ENCODE measurements at places on chromosomes 12 and 14. TPM values are rescaled to one million over a fixed set of nuclear protein-coding genes. Genes with fewer than 3 reads are reported as not detected.

The FAM181A gene
- total RNA-seq = not detected

- no peaks in the 10 kb centered on the region for H3K4me1 ChIP-seq
- no peaks in the 10 kb centered on the region for H3K36me3 ChIP-seq
- no peak overlapping the region for H3K4me3 ChIP-seq
- DNase-seq = no peak
- H3K27ac ChIP-seq = no peak overlapping the region
These were observed 313.1 kb downstream of the GALC start for GRCh38 chr14:87679866-87680265.

DNA sequence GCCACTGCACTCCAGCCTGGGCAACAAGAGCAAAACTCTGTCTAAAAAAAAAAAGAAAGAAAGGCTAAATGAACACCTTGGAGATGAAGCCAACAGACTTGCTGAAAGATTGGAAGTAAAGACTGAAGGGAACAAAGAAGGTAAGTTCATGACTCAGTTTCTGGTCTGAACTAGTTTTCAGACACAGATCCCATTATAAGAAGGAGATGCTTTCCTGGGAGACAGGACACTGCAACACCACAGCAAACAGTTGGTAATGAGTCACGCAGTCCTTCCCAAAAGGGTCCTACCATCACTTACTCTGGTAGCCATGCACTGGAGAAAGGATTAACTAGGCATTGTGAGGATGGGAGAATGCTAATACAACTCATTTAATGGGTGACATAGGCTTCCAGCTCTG lies 97.2 kb downstream of the SSPN start:
- no peaks in the 10 kb centered on the region for H3K4me1 ChIP-seq
- H3K36me3 ChIP-seq = no peaks in the 10 kb centered on the region
- H3K27me3 ChIP-seq = no peaks in the 10 kb centered on the region
- DNase-seq = no peak

The TRIM9 gene
- 0.50 TPM for total RNA-seq

The CCDC196 gene
- not detected for total RNA-seq

GRCh38 chr12:38892087-38892786 lies 13.2 kb downstream of the CPNE8 start:
- H3K27me3 ChIP-seq = no peaks in the 10 kb centered on the region
- no peak for DNase-seq
- no peak overlapping the region for H3K4me3 ChIP-seq
- no peaks in the 10 kb centered on the region for H3K4me1 ChIP-seq

DNA sequence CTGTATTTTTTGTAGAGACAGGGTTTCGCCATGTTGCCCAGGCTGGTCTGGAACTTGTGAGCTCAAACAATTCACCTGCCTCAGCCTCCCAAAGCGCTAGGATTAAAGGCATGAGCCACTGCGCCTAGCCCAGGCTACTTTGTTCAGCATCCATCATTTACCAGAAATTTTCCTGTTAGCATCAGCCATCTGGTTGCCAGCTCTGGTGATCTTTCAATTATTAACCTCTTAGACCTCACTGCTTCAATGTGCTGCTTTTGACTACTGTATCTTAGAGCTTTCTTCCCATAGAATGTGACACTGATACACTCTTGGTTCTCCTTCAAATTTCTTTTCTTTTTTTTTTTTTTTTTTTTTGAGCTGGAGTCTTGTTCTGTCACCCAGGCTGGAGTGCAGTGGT lies 5.4 kb upstream of the AMHR2 start:
- H3K27me3 ChIP-seq = no peaks in the 10 kb centered on the region
- H3K4me3 ChIP-seq = no peak overlapping the region
- H3K27ac ChIP-seq = no peak overlapping the region
- no peaks in the 10 kb centered on the region for H3K36me3 ChIP-seq
- no peak for DNase-seq

The ADAM21 gene
- 0.66 TPM for total RNA-seq

DNA sequence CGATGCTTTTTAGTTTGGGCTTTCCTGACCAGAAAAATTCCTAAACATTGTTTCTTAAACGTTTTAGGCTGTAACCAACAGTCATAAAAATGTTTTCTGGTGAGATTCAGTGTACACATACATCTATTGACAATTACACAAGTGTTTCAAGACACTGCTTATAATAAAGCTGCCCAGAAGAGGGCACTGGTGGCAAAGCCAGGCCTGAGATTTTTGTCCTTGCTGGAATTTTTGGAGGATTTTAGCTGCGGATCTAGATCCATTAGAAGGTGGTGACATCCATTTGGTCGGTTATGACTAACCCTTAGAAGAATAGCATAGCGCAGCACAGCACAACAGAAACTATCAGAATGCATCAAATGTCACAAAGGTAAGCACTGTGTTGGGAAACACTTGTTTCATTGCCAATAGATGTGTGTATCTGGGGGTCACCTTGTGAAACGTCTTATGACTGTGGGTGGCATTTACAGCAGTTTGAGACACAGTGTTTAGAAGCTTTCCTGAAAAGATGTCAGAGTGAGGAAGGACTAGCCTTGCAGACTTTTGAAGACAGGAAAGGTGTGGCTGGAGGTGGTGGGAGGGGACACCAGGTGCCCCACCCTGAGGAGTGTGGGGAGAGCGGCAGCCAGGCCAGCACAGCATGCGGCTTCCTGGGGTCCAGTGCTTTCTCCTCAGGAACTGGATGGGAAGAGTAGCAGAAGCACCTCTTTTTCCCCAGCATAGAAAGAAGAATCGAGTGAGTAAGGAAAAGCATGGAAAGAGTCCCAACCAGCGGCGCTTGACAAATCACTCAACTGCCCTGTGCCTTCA lies 54.7 kb upstream of the FKBP4 start:
- DNase-seq = peak; percentile 22
- no peak overlapping the region for H3K27ac ChIP-seq
- H3K27me3 ChIP-seq = peaks cover 15% of the 10 kb centered on the region
- no peak overlapping the region for H3K4me3 ChIP-seq

GRCh38 chr12:64652346-64652745 lies 42.1 kb downstream of the RASSF3 start:
- no peaks in the 10 kb centered on the region for H3K36me3 ChIP-seq
- H3K4me1 ChIP-seq = peaks cover 3% of the 10 kb centered on the region
- no peak overlapping the region for H3K27ac ChIP-seq

DNA sequence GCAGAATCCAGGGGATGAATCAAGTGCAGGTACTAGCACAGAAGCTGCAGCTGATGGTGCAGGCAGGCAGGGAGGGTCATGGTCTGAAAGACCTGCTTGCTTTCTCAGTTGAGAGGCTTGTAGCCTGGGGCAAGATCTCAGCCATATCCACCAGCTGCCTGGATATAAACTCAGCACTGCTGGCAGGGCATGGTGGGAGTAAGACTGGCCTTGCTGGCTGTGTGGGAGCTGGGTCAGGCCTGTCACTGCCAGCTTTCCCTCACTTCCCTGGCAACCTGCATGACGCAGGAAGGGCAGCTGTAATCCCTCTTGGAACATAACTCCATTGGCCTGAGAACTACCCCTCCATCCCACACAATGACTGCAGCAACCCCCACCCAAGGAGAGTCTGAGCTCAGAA lies 230.1 kb downstream of the ANO6 start:
- no peak overlapping the region for H3K4me3 ChIP-seq
- no peaks in the 10 kb centered on the region for H3K36me3 ChIP-seq
- H3K27ac ChIP-seq = no peak overlapping the region
- DNase-seq = no peak

The POTEM gene
- total RNA-seq = not detected

DNA sequence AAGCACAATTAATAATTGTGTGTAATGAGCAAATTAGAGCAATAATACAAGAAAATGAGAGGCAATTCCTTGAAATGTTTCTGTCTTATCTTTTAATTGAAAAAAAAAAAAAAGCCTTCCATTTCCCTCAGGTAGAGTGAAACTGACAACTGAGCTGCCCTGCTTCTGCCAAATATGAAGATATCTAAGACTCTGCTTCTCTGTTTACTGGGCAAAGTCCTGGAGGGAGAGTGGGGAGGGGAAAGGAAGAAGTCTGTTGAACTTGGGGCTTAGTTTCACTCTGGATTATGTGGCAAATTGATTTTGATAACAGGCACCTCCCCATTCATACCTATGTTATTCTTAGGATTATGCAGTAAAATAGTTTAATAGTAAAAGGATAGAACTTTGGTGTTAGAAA lies 364.9 kb downstream of the NRXN3 start:
- no peaks in the 10 kb centered on the region for H3K36me3 ChIP-seq
- H3K4me1 ChIP-seq = no peaks in the 10 kb centered on the region
- H3K4me3 ChIP-seq = no peak overlapping the region
- no peak for DNase-seq
- no peaks in the 10 kb centered on the region for H3K27me3 ChIP-seq
- H3K27ac ChIP-seq = no peak overlapping the region

- no peaks in the 10 kb centered on the region for H3K4me1 ChIP-seq
- H3K27me3 ChIP-seq = no peaks in the 10 kb centered on the region
- H3K36me3 ChIP-seq = no peaks in the 10 kb centered on the region
- H3K4me3 ChIP-seq = no peak overlapping the region
These were observed 55.1 kb downstream of the PPP1R36 start for GRCh38 chr14:64604881-64605280.

GRCh38 chr12:115943630-115944391 lies 333.7 kb downstream of the MED13L start:
- H3K4me3 ChIP-seq = no peak overlapping the region
- H3K4me1 ChIP-seq = no peaks in the 10 kb centered on the region
- no peak for DNase-seq

DNA sequence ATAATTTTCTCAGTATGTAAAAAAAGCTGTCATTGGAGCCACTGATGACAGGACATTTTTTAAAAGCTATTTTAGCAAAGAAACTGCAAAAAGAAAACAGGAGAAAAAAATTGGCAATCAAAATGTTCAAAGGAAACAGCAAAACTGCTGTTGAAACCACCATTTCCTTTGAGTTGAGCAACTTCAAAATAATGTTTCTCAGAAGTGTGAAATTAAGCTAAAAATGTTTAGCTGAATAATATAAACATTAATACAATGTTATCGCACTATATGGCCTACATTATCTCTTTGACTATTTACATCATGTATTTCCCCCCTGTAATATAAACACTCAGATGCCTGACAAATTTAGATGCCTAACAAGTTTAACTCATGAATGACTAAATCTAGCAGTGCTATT lies 23.4 kb upstream of the GLIPR1 start:
- H3K4me3 ChIP-seq = no peak overlapping the region
- no peaks in the 10 kb centered on the region for H3K36me3 ChIP-seq

The MYF5 gene
- total RNA-seq = not detected

DNA sequence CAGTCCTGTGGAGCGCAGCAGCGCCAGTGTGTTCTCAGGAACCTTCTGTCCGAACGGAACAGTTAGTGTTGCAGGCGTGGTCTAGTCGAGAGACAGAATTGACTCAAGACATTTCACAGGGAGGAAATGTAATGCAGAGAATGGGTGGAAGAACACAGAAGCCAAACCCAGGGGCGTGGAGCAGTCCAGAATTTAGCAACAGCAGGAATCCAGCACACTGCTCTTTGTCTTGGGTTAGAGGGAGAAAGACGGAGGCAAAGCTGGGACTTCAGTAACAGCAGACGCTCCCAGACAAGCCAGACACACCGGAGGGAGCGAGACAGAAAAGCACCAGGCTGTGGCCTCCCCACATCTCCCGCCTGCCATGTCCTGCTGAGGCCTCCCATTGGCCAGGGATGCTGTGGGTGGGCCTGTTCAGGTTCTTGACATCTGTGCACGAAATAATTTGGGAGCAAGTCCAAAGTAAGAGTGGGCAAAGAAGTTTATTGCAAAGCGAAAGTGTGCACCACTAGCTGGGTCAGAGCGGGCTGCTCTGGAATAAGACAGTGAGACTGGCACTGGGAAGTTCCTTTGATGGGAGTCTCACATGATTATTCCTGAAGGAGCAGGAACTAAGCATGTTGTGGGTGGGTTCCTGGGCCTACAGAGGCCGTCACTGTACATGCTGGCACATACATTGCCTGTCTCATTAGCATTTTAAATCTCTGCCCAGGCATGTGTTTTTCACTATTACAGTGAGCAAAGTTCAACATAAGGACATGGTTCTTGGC lies 339.3 kb upstream of the SFSWAP start:
- DNase-seq = no peak
- H3K27me3 ChIP-seq = no peaks in the 10 kb centered on the region
- no peaks in the 10 kb centered on the region for H3K36me3 ChIP-seq
- H3K27ac ChIP-seq = no peak overlapping the region
- H3K4me1 ChIP-seq = no peaks in the 10 kb centered on the region

GRCh38 chr14:92339426-92339825 lies 16.5 kb downstream of the SLC24A4 start:
- H3K27ac ChIP-seq = no peak overlapping the region
- H3K36me3 ChIP-seq = no peaks in the 10 kb centered on the region
- DNase-seq = no peak

GRCh38 chr14:99273766-99274345 lies 1.9 kb upstream of the BCL11B start:
- H3K27me3 ChIP-seq = peaks cover 41% of the 10 kb centered on the region
- H3K4me3 ChIP-seq = no peak overlapping the region
- no peaks in the 10 kb centered on the region for H3K36me3 ChIP-seq
- no peak overlapping the region for H3K27ac ChIP-seq
- DNase-seq = no peak

The PROX2 gene
- not detected for total RNA-seq

The RAD9B gene
- 0.77 TPM for total RNA-seq

The PLCZ1 gene
- not detected for total RNA-seq

GRCh38 chr12:128942960-128943477 lies 89.7 kb downstream of the GLT1D1 start:
- DNase-seq = no peak
- no peak overlapping the region for H3K4me3 ChIP-seq
- H3K27ac ChIP-seq = no peak overlapping the region
- no peaks in the 10 kb centered on the region for H3K4me1 ChIP-seq

GRCh38 chr12:112665958-112666357 lies 125.6 kb upstream of the RPH3A start:
- no peaks in the 10 kb centered on the region for H3K36me3 ChIP-seq
- H3K4me1 ChIP-seq = no peaks in the 10 kb centered on the region
- DNase-seq = no peak
- no peaks in the 10 kb centered on the region for H3K27me3 ChIP-seq
- H3K27ac ChIP-seq = no peak overlapping the region

- peaks cover 4% of the 10 kb centered on the region for H3K36me3 ChIP-seq
- H3K27ac ChIP-seq = no peak overlapping the region
- no peak for DNase-seq
These were observed 55.5 kb downstream of the RDH12 start for GRCh38 chr14:67757175-67757574.

The ASCL1 gene
- not detected for total RNA-seq

GRCh38 chr12:110637869-110638441 lies 24.0 kb downstream of the TCTN1 start:
- no peak overlapping the region for H3K4me3 ChIP-seq
- peak; percentile 16 for DNase-seq
- H3K36me3 ChIP-seq = no peaks in the 10 kb centered on the region
- H3K27ac ChIP-seq = no peak overlapping the region

All from fibroblast of lung (primary cell).